NCI-H510A treated with DMSO at 0.1 percent for 48 hours (cell line): ENCODE measurements at places on chromosomes 6 and 20.

DNA sequence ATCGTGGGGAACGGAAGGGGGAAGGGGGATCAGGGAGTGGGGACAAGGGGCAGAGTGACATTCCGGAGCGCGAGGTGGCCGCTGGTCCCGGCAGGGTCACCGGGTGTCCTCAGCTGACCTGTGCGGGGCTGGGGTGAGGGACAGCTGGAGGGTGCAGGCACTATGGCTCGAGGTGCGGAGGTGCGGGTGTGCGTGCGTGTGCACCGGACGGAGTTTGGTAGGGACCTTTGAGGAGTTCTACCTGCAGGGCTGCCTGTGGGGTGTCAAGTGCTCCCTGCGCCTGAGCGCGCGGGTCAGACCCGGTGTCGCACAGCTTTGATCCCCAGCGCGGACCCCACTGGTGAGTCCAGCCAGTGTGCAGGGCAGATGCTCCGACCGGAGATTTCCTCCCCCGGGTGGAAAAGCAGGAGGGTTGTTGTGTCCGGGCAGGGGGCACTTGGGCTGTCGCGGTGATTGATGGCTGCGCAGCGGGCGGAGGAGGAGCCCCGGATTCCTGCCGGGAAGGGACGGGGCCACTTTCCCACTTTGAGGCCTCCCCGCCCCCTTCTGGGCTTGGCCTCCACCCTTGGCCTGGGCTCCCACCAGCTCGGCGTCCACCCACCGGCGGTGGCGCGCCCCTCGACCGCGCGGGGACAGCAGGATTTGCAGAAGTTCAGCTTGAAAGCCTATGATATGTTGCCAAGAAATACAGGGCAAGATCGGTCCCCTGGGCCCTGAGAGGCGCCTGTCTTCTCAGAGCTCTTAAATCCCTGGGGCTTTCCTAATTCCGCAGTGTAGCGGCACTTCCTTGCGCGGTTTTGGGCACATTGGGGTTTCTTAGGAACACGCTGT, 658 bp downstream of the RIN2 start:
- DNase-seq, result no peak

DNA sequence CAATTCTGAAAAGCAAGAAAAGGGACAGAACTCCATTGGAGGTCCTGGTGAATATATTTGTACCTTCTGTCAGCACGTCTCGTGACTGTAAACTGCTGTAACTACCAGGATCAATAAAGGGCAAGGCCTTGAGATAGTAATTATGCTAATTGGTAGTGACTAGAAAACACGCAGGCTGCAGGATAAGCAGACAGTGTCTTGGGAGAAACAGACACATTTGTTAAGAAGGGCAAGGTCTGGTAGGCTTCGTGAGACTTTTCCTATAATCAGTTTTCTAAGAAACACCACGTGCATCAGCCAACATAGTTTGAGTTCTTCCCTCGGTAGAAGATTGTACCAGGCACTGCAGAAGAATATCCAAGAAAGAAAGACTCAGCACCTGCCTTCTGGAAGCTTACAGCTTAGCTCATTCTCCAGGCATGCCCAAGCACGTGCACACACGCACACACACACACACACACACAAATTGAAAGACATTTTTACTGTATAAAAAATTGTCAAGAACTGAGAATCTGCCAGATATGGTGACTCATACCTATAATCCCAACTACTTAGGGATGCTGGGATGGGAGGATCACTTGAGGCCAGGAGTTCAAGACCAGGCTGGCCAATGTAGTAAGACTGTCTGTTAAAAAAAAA, 167.0 kb upstream of the SASH1 start:
- DNase-seq, result no peak

GRCh38 chr6:16369140-16369745, 130.9 kb downstream of the GMPR start:
- no peak for DNase-seq

GRCh38 chr6:111589366-111589765, 16.3 kb downstream of the TRAF3IP2 start:
- no peak for DNase-seq

DNA sequence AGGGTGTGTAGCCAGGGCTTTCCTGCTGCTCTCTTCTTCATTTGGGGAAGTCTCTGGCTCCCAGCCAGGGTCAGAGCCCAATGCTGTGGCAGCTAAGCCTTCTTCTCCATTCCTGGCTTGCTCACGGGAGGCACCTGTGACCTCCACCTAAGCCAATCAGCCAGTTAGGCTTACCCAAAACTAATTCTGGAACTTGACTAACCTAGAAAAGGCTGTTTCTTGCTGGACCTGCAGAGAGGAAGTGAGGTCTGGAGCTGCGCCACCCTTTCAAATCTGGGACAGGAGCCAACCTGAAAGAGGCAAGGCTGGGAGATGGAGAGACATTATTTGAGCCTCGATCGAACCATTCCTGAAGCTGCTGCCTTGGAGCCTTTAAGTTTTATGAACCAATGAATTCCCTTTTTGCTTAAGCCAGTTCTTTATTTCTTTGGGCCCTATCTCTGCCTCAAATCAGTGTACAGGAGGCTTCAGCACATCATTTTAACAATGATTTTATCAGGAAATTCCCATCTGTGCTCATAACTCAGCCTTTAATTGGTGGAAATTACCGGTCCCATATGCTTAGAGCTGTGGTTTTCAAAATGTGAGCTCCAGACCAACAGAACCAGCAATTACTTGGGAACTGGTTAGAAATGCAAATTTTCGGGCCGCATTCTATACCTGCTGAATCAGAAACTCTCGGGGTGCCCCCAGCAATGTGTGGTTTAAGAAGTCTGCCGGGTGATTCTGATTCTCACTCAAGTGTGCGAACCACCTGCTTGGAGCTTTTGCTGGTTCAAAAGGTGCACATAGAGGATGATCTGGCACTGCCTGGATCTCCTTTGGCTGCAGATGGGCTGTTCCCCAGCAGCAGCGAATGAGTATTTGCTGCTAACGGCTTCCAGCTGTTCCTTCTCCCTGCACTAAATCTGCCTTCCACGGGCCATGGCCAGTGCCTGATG, 97.4 kb upstream of the RNF24 start:
- no peak for DNase-seq

- no peak for DNase-seq
These were observed 45.4 kb upstream of the BTN3A2 start for GRCh38 chr6:26319405-26320128.

DNA sequence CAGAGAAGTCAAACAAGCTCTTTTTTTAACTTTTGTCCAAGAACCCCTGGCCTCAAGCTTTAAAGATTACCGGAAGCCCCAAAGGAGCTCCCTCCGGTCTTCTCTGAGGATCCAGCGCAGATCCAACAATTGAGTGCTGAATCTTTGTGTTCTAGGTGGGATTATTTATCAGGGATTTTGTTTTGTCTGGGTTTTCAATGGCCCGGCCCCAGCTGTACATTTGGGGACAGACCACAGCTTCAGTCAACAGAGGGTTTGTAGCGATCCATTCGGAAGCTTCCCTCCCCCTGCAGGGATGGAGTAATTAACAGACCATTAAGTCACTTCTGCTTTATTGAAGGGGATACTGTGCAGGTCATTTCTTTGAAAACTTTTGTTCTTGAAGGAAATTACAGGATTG, 7.8 kb downstream of the OLIG3 start:
- no peak for DNase-seq

DNA sequence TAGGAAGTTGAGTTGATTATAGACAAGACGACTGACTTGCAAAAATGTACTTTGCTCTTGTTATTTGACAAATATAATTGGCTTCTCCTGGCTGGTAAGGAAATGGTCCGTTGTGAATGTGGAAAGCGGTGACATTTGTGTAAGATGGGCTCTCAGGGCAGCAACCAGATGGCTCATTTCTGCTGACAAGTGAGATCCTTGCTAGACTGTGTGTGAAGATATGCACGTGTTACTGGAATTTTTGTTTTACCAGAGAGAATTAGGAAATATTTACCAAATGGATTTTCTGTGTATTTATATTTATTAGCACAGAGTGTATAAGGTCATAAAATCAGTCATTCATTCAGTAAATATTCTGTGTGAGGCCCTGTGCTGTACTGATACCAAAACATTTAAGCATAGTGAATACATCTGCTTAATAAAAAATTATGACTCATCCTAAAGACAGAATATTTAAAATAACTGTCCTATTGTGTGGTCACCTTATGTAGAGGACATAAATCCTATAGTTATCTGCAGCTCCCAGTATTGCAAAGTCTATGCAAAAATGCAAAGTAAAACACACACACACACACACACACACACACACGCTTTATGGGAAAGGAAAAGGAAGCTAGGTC, 109.9 kb upstream of the ASF1A start:
- no peak for DNase-seq

DNA sequence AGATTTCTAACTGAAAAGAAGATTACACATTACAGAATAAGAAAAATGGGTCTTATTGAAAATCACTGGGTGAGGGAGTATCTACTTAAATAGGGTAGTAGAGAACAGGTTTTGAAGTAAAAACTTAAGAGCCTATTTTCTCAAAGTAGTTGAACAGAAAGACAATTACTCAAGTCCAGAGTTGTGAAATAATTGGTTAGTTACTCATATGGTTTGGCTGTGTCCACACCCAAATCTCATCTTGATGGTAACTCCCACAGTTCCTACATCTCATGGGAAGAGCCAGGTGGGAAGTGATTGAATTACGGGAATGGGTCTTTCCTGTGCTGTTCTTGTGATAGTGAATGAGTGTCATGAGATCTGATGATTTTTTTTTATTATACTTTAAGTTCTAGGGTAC, 1035.3 kb upstream of the GJE1 start:
- no peak for DNase-seq

- no peak for DNase-seq
These were observed 43.5 kb downstream of the ZFAND3 start for GRCh38 chr6:37862992-37863391.

- DNase-seq, result peak; percentile 95
These were observed 44.5 kb downstream of the RBM38 start for GRCh38 chr20:57435498-57436222.

DNA sequence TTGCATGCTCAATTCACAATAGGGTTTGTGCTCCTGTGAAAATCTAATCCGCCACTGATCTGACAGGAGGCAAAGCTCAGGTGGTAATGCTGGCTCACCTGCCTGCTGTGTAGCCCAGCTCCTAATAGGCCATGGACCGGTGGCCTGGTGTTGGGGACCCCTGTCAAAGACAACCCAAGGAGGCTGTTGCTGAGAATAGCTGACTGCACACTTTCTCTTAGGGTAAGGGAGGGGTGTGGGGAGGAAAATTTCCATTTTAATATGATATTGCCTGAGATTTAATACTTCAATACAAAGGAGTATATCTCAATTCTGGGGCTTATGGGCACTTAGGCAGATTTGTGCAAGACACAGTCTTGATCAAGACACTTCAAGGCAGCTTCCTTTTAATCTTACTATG, 105.8 kb downstream of the ALDH8A1 start:
- no peak for DNase-seq

- no peak for DNase-seq
These were observed 91.9 kb upstream of the SLC24A3 start for GRCh38 chr20:19120569-19120968.

DNA sequence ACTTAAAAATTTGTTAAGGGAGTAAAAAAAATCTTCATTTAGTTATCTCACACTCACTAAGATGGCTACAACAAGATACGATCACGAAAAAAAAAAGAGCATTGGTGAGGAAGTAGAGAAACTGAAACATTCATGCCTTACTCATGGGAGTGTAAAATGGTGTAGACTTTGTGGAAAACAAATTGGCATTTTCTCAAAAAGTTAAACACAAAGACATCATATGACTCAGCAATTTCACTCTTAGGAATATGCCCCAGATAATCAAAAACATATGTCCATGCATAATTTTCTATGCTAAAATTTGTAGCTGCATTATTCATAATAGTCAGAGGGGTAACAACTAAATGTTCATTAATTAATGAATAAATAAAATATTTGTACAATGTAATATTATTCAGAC, 120.9 kb upstream of the IRAK1BP1 start:
- no peak for DNase-seq

- no peak for DNase-seq
These were observed 47.1 kb downstream of the SNAI1 start for GRCh38 chr20:50029697-50030461.

- no peak for DNase-seq
These were observed 280.4 kb downstream of the FOXC1 start for GRCh38 chr6:1890071-1890470.

- DNase-seq, result no peak
These were observed 79.9 kb downstream of the CEBPB start for GRCh38 chr20:50270569-50270968.

DNA sequence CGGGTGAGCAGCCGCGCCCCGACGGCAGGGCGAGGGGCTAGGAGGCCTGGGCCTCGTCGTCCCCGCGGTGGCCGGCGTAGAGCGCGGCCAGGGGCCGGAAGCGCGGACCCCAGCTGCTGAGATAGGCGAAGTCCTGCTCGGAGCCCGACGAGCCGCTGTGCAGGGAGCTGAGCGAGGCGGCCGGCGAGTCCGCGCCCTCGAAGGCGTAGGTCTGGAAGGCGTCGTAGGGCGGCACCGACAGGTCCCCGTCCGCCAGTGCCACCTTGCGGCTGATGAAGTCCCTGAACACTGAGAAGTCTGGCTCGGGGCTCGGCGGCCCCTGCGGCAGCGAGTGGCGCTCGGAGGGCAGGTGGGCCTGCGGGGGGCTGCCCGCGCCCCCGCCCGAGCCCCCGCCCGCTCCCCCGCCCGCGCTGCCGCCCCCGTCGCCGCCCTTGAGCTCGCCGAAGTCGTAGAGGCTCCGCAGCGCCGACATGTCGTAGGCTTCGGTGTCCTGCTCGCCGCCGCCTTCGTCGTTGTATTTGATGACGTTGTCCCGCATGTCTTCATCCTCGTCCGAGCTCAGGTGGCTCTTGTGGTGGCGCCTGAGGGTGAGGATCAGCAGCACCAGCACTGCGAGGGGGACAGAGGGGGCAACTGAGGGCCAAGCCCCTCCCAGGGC, 56.5 kb downstream of the CD40 start:
- peak; percentile 67 for DNase-seq

GRCh38 chr6:32816746-32817204, at the start of gene HLA-DOB:
HLA-DOB (minus strand) TSS chr6:32817002; CDS start chr6:32816951, 51 bp downstream.
- DNase-seq, result no peak

GRCh38 chr6:23529902-23530301, 596.1 kb upstream of the NRSN1 start:
- no peak for DNase-seq

GRCh38 chr6:18034798-18035202, 47.4 kb upstream of the KIF13A start:
- no peak for DNase-seq

DNA sequence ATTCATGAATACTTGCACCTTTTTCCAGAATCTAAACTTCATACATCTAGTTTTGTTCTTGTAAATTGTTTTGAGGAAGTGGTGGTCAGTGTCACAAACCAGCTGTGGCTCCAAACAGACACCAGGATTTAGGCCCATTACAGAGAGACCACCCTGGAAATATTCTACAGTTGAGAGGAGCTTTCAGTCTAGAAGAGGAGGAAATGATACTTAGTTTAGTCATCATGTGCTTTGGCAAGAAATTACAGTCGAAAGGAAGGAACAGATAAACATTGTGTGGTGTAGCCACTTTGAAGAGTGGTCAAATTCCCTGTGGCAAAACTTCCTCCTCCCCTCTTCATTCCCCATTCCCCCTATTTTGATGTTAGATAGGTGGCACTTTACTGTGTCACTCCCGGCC, 15.7 kb downstream of the DCBLD1 start:
- no peak for DNase-seq

- no peak for DNase-seq
These were observed 44.5 kb downstream of the MDGA1 start for GRCh38 chr6:37653229-37653628.
